Neural progenitor cell (in vitro differentiated cells): ENCODE measurements at places on chromosomes 3 and 15. TPM values are rescaled to one million over a fixed set of nuclear protein-coding genes. Genes with fewer than 3 reads are reported as not detected.

DNA sequence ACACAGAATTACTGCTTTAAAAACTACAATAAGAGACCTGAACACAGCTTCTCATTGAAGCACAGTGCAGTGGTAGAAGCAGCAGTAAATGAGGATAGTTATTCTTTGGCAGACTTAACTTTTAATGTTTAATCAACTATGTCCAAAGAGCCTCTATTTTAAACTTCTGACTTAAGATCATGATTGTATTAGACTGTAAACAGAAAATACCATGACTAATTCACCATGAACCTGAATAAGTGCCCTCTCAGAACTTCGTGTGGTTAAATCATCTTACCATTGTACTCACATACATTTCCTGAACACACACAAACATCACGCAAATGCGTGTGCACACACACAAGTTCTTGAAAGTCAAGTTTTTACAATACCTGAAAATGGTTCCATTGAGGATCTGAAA is 13.9 kb downstream of the CEP152 start:
- no peak for DNase-seq

DNA sequence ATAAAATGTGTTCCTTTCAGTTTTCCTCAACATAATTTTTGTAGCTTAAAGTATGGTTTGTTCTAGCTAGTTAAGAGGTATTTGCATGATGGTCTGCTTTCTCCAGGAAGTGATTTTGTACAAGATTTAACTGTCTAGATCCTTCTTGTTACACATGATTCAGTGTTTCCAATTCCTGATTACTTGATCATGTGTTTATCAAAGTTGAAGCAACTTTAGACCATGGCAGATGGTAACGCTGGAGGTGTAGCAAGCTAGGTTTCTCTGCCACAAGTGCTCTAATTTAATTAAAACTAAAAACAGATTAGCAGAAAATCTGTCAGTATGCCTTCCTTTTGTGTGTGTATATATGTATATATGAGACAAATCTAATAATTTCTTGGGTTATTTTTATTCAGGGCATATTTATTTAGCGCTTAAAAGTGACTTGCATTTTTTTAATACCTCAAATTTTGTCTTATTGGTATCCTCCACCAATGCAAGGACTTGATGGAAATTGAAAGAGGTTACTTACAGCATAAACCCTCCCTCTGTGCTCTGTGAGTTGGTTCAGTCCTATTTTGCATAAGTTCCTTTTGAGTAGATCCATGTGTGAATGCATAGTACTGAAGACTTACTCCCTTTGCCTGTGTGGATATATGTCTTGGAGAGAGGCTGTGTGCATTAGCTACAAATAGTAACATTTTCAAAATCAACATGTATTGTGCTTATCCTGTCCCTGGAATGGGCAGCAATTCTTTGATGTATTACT is 157.3 kb upstream of the CGNL1 start:
- DNase-seq = peak; percentile 70

GRCh38 chr3:135565546-135565945 is 400.0 kb upstream of the PPP2R3A start:
- DNase-seq = no peak

DNA sequence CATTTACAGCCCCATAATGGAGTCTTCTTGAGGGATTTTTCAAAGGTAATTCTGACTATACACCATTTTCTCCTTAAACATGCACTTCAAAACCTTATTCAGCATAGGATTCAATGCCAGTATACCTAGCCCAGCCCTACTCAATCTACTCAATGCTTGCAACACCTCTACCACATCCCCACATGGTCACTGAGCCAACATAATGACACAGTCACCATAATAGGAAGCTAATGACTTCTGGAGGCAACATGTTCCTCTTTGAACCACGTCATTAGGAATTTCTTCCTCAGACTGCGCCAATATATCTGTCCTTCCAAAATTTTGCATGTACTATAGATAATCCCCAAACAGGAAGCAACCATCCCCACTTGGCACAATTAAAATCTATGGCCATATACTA is 153.9 kb upstream of the SETMAR start:
- no peak for DNase-seq

DNA sequence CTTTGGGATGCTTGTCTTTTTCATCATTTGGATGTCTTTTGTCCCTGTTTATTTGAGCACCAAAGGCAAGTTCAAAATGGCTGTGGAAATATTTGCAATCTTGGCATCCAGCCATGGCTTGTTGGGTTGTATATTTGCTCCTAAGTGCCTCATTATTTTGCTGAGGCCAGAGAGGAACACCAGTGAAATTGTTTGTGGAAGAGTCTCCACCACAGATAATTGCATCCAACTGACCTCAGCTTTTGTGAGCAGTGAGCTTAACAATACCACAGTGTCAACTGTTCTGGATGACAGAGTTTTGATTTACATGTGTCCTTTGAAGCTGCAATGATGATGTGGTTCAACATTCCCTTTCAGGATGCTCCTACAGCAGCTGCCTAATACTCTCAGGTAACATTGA is 83.0 kb upstream of the KCNAB1 start:
- no peak for DNase-seq

GRCh38 chr3:183252973-183253527 is at the start of gene B3GNT5:
B3GNT5 (plus strand) TSS chr3:183253253; CDS start chr3:183269799, 16,546 bp downstream.
- DNase-seq = peak; percentile 54

The MORC1 gene
- total RNA-seq = not detected in 2 replicates

DNA sequence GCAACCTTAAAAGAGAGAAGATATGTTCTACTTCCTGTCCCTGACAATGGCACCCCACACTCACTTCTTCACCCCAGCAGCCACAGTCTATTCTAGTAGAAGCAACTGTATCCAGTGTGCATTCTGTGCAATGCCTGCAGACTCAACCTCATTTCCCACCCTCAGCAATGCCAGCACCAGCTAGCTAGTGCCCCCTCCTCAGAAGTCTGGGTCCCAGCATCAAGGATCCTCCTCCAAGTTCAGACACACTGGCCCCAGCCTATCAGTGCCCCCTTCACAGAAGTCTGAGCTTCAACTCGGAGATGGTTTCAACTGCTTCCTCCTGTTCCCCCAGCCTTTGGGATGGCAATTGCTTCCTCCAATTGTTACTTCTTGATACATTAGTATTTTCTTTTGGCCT is 268.3 kb downstream of the MEX3B start:
- no peak for DNase-seq

The TM6SF1 gene
- total RNA-seq = not detected in 2 replicates

DNA sequence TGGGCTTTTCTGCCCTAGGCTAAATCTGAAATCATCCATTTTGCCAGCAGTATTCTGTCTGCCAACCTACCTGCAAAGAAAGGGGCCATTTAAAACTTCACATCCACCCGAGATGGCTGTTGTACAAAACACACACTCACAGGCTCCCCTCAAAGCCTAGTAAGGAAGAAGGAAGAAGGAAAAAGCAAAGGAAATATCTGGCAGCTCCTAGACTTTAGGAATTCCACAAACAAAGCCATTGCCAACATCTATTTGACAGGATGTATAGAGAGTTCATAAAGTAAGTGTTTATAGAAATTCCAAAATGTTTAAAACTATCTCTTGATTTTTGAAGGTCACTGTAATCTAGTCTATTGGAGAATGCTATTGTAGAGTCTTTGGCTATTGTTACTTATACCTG is 91.9 kb upstream of the THBS1 start:
- DNase-seq = no peak

DNA sequence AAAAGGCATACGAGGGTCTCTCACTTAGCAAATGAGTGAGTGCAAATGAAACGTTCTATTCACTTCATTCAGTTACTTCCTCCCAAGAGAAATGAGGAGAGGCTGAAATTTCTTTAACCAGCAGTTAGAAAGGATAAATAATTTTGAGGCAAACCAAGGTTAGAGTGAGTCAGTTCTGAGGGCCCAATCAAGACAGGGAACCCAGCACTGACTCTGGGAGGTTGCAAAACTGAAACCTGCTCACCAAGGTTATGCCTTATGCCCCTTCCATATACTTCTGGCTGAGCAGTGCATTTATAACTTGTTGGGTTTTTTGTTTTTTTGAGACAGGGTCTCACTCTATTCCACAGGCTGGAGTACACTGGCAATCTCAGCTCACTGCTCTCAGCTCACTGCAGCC is 4.5 kb upstream of the RPSA start:
- no peak for DNase-seq

DNA sequence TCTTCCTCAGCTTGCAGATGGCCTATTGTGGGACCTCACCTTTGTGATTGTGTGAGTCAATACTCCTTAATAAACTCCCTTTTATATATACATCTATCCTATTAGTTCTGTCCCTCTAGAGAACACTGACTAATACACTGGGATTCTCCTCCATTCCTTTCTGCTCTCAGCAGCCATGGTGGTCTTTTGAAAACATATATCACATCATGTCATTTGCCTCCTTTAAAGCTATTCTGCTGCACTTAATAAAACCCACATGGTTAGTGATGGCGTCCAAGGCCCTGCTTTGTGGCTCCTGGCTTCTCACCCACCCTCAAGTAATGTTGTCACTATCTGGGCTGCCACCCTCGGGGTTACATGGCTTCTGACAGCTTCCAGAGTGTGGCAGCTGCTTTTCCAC is 169.5 kb downstream of the CADPS start:
- DNase-seq = no peak

The NT5DC2 gene
- 210 and 364 TPM in 2 replicates for total RNA-seq

GRCh38 chr3:38507120-38507519 is 11.0 kb downstream of the EXOG start:
- no peak for DNase-seq

- DNase-seq = no peak
These were observed 5.2 kb downstream of the ANXA2 start for GRCh38 chr15:60392601-60392985.

The TRIP4 gene
- 10.9 and 17.3 TPM in 2 replicates for total RNA-seq

- peak; percentile 35 for DNase-seq
These were observed 45.7 kb downstream of the EHHADH start for GRCh38 chr3:185207931-185208746.

GRCh38 chr15:91127236-91127955 is 27.3 kb downstream of the SV2B start:
- peak; percentile 37 for DNase-seq

DNA sequence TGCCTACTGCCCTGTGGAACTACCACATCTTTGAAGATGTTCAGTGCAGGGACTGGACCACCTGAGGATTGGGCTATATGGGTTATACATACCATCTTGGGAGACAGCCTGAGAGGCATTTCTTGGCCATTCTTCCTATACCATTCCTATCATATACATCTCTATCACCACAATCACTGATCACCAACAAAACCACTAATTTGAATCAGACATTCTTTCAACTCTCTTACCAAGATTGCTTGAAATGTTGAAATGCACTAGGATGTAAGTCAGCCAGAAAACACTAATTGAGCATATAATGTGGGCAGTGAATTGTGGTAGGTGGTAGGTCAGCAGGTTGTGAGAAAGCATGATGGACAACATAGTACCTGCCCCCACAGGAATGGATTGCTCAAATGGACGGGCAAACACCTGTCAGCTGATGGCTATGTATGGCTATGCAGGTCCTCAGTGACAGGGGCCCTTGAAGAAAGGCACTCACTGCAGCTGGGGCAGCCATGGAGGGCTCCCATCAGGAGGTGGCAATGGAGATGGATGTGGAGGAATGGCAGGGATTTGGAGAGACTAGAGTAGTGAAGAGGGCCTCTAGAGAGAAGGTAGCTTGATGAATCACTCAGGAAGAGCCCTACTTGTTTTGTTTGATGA is 49.1 kb downstream of the AMOTL2 start:
- no peak for DNase-seq

- DNase-seq = no peak
These were observed 1.1 kb downstream of the SNRK start for GRCh38 chr3:43287500-43287873.

The POMGNT2 gene
- total RNA-seq = 13.2 and 28.8 TPM in 2 replicates

- no peak for DNase-seq
These were observed 255.1 kb upstream of the STT3B start for GRCh38 chr3:31277582-31277981.

DNA sequence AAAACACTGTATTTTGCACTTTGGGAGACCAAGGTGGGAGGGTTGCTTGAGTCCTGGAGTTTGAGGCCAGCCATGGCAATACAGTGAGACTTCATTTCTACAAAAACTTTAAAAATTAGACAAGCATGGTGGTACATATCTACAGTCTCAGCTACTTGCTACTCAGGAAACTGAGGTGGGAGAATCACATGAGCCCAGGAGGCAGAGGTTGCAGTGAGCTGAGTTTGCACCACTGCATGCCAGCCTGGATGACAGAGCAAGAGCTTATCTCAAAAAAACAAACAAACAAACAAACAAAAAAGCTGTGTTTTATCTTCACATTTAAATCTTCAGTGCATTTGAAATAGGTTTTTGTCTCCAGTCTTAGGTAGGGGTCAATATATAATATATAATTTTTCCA is 4.8 kb upstream of the SLC9C1 start:
- DNase-seq = no peak

The OSTN gene
- total RNA-seq = 0.28 and 1.2 TPM in 2 replicates

- no peak for DNase-seq
These were observed 2.4 kb downstream of the RPL39L start for GRCh38 chr3:187136936-187137335.

DNA sequence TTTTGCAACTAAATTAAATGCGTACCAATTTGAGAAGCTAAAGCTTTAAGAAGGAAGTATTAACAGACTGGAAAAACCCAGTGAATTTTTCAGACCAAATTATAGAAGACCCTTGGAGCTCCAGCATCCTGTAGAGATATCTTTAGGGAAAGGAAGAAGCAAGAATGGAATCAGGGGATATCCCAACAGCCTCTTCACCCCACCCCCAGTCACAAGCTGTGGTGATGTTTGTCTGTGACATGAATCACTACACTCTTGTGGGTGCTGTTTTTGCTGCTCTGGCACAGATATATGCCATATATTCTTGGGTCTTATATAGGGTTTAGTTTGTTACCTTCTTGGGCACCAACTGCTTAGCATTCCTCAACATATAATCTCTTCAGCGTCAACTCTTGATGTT is 78.5 kb upstream of the BCL6 start:
- no peak for DNase-seq

The P3H2 gene
- total RNA-seq = 9.0 and 21.4 TPM in 2 replicates

The VEPH1 gene
- total RNA-seq = 0.96 TPM in 1 of 2 replicates, not detected in the other

GRCh38 chr3:9248522-9249271 is 749 bp downstream of the SRGAP3 start:
- DNase-seq = peak; percentile 50

The RHOV gene
- 1.2 TPM in 1 of 2 replicates, not detected in the other for total RNA-seq

The FGD5 gene
- total RNA-seq = 0.24 and 0.25 TPM in 2 replicates

GRCh38 chr15:60376677-60377095 is 21.1 kb downstream of the ANXA2 start:
- DNase-seq = no peak

DNA sequence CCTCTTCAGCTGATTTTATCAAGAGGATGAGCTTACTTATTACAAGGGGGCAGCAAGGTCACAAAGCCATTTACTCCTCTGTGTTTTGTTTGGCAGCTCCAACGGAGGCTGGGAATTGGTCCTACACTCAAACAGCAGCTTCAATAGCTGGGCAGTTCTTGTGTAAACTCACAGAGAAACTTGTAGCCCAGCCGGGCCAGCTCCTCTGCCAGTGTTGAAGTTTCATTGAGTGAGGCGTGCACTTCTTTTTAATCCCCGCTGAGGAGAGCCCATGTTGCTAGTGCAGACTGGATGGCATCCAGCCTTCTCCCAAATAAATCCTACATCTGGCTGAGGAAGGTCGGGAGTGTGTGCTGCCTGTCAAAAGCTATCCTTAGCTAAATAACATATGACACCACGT is 59.5 kb downstream of the BFSP2 start:
- peak; percentile 21 for DNase-seq

The DCBLD2 gene
- total RNA-seq = 85.8 and 145 TPM in 2 replicates

The PLXNB1 gene
- 53.6 and 142 TPM in 2 replicates for total RNA-seq

The CKMT1A gene
- total RNA-seq = 1.7 and 2.3 TPM in 2 replicates

GRCh38 chr3:87309601-87310000 is 33.2 kb upstream of the POU1F1 start:
- no peak for DNase-seq

The PARP15 gene
- total RNA-seq = 0.06 TPM in 1 of 2 replicates, not detected in the other

The SPINT1 gene
- total RNA-seq = 12.0 and 13.7 TPM in 2 replicates

GRCh38 chr3:190320594-190321362 is 1.5 kb downstream of the CLDN1 start:
- DNase-seq = no peak
